ENCODE measurements at places on chromosomes 12 and 14.
A peak's percentile ranks its signal among the peaks of the same experiment; 100 is the strongest.

DNA sequence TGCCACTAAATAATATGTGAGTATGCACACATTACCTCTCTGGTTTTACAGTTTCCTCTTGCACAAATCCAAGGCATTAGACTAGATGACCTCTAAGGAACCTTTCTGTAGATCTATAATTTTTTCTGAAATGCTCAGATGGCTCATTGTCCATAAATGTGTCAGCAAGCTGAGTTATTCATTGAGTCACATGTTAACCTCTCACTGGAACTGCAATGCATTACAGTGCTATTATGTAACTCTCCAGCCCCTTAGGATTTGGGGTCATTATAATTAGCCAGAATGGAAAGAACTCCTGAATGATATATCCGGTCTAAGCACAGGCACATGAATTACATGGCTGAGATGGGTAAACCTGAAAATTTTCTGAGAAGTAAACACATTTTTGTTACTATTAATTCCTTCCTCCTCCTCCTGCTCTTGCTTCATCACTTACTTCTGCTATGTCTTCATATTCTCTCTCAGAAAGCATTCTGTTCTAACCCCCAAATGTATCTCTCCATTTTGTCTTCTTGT is 20.3 kb upstream of the DRAM1 start:
- H3K4me3 ChIP-seq = no peak overlapping the region

DNA sequence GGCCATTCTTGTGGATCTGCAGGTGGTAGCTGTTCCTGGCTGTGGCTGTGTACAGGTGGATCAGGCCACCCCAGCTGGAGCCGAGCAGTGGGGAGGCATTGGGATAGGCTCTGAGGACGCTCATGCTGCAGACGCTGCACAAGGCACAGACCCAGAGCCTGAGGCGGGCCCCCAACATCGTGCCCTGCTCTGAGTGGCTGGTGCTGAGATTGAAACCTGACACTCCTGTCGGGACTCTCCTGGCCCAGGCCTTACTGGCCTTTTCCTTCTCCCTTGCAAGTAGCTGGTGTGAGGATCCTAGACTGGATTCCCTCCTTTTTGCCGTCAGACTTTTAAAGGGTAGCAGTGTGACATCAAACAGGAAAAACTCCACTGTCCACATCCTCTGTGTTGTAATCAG is at the start of gene FGF23:
FGF23 (minus strand) TSS at position 308 of the 400 bp plus-strand sequence; CDS start at position 178, 130 bp downstream.
- no peak for DNase-seq
- no peaks in the 10 kb centered on the region for H3K27me3 ChIP-seq
- H3K27ac ChIP-seq = no peak within 1 kb of the TSS
- H3K4me1 ChIP-seq = no peaks in the 10 kb centered on the region
- H3K4me3 ChIP-seq = no peak within 1 kb of the TSS
- H3K36me3 ChIP-seq = no peaks in the 10 kb centered on the region

GRCh38 chr12:68809190-68810026 is 1.4 kb downstream of the MDM2 start:
- peak overlapping the region; percentile 85 for H3K27ac ChIP-seq
- peak overlapping the region; percentile 90 for H3K4me3 ChIP-seq
- no peaks in the 10 kb centered on the region for H3K27me3 ChIP-seq
- DNase-seq = no peak

GRCh38 chr12:119100933-119101332 is 77.8 kb upstream of the HSPB8 start:
- H3K27ac ChIP-seq = no peak overlapping the region

DNA sequence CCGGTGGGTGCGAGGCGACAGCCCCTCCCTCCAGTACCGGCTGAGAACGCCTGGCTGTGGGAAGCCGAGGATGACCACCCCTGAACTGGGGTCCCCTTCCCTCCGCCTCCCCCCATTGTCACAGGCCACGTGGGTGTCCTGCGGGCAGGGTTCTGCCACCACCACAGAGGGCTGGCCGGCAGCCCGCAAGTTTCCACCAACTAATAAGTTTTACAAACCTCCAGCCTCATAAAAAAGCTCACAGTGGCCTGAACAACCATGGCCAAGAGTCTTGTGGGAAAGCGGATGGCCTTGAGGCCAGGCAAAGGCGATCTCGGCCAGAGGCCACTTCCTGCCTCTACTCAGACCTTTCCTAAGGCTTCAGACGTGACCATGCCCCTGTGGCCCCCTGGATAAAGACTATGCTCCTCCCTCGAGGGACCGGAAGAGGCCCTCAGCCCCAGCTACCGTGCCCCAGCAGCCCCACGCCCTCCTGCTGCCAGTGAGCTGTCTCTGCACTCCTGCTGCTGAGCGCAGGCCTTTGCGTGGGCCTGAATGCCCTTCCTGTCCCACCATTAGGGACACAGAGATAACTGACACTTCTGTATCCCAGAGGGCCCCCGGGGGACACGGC is 46.1 kb upstream of the DLK1 start:
- H3K4me3 ChIP-seq = no peak overlapping the region
- H3K27me3 ChIP-seq = no peaks in the 10 kb centered on the region
- H3K4me1 ChIP-seq = no peaks in the 10 kb centered on the region
- H3K27ac ChIP-seq = no peak overlapping the region

DNA sequence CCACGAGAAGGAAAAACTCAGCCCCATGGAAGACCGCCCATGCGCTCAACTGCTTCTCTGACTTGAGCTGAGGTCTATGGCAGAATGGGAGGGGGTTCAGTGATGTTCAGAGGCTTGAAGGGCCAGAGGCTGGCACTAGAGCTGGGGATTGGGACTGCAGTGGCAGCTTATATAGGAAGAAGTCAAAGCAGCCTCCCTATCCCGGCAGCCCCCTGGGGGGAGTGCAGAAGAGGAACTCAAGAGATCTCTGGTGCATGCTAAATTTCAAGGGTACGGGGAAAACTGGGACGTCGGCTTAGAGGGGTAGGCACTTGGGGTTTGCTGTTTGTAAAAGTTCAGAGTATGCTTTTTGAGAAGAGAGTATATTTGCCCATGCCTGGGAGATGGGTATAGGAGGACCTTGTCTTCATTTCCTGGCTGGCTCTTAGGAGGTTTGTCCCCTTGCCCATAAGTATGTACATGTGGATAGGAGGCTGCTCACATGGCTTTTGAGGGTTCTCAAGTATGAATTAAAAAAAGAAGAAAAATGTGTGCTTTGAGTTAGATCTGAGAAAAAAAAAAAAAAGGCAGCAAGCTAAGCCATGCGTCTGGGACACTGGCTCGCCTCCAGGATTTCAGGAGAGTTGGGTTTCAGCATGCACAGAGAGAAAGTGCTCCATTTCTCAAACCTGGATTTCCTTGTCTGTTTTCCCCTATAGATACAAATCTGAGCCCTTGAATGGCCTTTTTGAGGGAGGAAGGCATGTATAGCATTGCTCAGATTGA is 3.2 kb upstream of the MEG3 start:
- no peak overlapping the region for H3K4me3 ChIP-seq
- H3K27ac ChIP-seq = no peak overlapping the region
- no peak for DNase-seq
- no peaks in the 10 kb centered on the region for H3K36me3 ChIP-seq
- H3K4me1 ChIP-seq = no peaks in the 10 kb centered on the region
- no peaks in the 10 kb centered on the region for H3K27me3 ChIP-seq

DNA sequence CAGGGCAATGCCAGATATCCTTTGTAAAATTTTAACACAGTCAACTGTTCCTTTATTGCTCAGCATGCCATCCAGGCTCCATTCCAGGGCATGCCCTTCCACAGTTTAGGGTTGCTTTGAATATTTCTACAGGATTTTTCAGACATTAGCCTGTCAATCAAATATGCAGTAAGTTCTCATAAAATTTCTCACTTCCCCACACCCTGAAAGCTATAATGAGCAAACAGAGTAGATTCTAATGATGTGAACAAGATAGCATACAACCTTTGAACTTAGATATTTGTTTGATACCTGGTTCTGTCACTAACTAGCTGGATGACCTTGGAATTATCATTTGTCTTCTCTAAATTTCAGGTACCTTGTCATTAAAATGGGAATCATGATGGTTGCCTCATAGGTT is 251.2 kb downstream of the SYT1 start:
- H3K27ac ChIP-seq = no peak overlapping the region
- no peaks in the 10 kb centered on the region for H3K27me3 ChIP-seq
- no peaks in the 10 kb centered on the region for H3K4me1 ChIP-seq
- DNase-seq = no peak

- H3K4me1 ChIP-seq = peaks cover 11% of the 10 kb centered on the region
- no peak overlapping the region for H3K27ac ChIP-seq
- DNase-seq = no peak
- H3K27me3 ChIP-seq = no peaks in the 10 kb centered on the region
Measured at GRCh38 chr12:100986595-100987547, 192.3 kb downstream of the ANO4 start.

DNA sequence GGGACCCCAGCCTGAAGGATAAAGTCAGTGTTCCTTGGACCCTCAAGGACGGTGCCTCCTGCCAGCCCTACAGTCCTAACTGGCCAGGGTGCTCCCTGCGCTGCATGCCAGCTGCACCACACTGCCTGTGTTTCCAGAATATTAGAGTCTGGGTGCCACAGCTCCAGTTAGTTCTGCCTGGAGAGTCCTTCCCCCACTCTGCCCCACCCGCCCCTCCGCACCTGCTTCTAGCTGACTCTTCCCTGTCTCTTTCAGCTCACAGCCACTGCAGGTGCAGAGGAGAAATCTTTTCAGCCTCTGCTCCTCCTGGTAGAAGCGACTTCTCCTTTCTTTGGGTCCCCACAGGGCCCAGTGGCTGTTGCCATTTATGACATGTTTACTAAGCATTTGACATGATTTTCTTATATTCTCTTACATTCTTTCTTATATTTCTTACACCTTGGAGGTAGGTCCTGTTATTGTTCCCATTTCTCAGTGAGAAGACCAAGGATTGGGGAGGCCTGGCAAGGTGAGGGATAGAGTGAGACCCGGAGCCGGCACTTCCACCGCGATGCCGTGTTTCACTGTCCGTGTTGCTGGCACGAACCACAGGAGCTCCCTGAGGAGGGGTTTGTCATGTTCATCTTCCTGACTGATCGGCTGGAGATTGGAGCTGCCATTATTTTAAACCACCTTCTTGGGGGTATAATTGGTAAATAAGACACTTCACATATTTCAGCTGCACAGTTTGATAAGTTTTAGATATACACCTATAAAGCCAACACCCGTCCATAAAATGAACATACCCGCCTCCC is 29.4 kb downstream of the SYNE3 start:
- H3K4me3 ChIP-seq = peak overlapping the region; percentile 22
- peak; percentile 85 for DNase-seq
- peaks cover 34% of the 10 kb centered on the region for H3K4me1 ChIP-seq
- 0 out of 2 replicates have a peak overlapping the region, but pooled peaks have one; percentile 22 for H3K27ac ChIP-seq
- H3K27me3 ChIP-seq = no peaks in the 10 kb centered on the region

DNA sequence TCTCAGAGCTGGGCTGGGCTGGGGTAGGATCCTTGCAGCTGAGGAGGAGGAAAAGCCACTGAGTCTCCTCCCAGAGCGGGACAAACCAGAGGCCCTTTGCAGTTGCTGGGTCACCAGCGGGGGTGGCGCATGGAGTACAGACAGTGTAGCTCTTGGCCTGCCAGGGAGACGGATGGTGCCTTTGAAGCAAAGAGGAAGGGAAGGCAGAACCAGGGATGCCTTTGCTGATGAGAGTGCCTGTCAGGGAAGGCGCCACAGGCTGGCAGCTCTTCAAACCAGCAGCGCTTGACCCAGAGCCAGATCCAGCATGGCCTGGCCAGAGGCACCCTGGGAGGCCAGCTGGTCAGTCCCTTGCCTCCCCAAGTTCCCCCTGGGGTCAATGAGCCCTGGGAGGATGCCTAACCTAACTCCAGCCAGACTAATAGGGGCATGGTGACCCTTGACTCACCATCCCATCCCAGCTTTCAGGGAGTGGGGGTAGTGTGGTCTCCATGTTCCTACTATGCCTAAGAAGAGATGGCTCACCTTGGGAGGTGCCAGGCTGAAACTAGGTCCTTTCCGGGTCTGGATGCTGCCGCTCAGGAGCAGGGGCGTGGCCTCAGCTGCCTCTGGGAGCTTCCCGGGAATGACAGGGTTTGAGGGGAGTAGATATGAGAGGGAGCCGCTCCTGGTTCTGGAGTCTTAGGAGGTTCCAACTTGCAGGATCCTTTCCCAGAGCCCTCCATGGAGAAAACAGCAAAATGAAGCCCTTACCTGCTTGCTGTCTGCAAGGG is 19.8 kb downstream of the VASH1 start:
- no peaks in the 10 kb centered on the region for H3K4me1 ChIP-seq
- H3K36me3 ChIP-seq = peaks cover 4% of the 10 kb centered on the region
- H3K27ac ChIP-seq = no peak overlapping the region
- H3K4me3 ChIP-seq = no peak overlapping the region
- DNase-seq = no peak

DNA sequence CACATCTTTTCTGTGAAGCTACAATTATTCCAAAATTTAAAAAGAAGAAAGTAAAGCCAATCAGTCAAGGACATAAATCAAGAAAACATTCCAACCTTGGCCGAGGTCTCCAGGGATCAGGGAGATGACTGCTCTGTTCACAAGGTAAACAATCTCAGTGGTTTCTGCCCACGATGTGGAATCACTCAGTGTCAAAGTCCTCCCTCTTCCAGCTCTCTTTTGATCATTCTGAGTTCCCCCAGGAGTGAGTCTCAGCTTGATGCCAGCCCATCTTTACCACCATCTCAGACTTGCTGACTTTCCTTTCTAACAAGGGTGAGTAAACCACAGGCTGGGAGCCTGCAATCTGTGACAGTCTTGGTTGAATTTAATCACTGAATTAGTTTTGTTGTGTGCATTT is 4.8 kb upstream of the SERPINA9 start:
- no peak for DNase-seq
- H3K36me3 ChIP-seq = peaks cover 5% of the 10 kb centered on the region
- H3K27me3 ChIP-seq = no peaks in the 10 kb centered on the region
- H3K4me3 ChIP-seq = no peak overlapping the region

DNA sequence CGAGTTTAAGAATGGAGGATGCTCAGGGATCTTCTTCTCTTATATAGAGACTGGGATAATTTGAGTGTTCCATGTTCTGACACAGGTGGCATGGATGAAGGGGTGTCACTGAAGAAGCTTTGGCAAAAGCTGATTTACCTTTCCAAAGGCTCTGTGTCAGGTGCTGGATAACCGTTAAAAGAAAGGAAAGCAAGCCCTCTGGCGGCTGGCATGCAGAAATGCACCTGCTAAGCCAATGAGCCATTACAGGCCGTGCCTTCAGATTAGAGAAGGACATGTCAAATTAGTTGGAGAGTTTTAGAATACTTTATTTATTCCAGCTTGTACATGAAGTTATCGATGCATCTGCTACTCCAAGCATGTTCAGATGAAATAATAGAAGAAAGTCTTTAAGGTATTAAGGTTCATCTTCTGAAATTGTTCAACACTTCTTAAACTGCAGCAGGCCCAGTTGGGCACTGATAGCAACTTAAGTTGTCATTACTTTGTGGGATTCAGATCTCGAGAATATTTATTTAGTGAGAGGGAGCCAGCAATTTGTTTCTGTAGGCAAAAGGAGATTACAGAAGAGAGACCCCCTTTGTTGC is 678.2 kb downstream of the NRXN3 start:
- no peaks in the 10 kb centered on the region for H3K4me1 ChIP-seq
- H3K4me3 ChIP-seq = no peak overlapping the region

All from Karpas-422 (cell line).